Aorta (tissue), 5 donors: ENCODE measurements at places on chromosomes 4 and X. TPM values are rescaled to one million over a fixed set of nuclear protein-coding genes. Genes with fewer than 3 reads are reported as not detected.

- no peaks in the 10 kb centered on the region for H3K4me1 ChIP-seq
- H3K4me3 ChIP-seq = no peak overlapping the region
Observed at GRCh38 chrX:153877571-153878261, 8.3 kb downstream of the L1CAM start.

GRCh38 chrX:46628460-46629371 is 55.2 kb downstream of the CHST7 start:
- H3K4me1 ChIP-seq = no peaks in the 10 kb centered on the region
- no peak for DNase-seq
- no peaks in the 10 kb centered on the region for H3K27me3 ChIP-seq
- H3K4me3 ChIP-seq = no peak overlapping the region
- H3K27ac ChIP-seq = no peak overlapping the region

DNA sequence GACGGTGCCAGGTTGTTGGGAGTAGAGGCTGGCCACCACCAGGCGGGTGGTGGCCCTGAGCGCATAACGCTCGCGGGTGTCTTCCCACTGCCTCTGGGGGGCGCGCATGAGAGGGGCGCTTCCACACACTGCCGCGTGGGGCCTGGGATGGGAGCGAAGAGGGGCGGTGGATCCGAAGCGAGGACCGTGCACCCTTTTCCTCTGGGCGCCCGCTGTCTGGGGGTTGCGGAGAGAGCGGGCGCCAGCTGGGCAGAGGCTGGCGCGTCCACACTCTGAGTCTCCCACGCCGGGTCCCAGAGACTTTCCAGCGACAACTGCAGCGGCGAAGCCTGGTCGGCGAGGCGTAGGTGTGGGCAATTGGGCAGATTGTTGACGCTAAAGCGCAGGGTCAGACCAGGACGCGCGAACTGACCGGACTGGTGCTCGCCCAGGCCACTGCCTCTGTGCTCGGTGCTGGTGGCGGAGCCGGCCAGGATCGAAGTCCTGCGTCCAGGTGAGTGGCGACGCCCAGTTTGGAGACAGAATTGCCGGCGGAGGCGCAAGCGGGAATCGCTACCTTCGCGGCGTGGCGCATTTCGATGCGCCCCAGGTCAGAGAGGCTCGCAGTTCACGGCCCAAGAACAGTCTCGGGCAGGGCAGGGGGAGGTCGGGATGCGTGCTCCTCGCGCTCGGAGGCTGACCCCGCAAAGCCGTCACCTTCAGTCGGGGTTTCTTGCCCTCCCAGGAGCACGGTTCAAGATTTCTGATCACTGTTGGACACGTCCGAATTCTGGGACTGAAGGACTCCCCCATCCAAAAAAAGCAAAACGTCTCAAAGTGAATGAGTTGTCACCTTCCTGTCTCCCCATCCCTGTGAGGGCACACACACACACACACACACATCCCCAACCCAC is 2.6 kb upstream of the HMX1 start:
- H3K36me3 ChIP-seq = no peaks in the 10 kb centered on the region
- no peaks in the 10 kb centered on the region for H3K27me3 ChIP-seq
- DNase-seq = no peak
- H3K4me1 ChIP-seq = no peaks in the 10 kb centered on the region
- H3K4me3 ChIP-seq = no peak overlapping the region

GRCh38 chr4:22739968-22740367 is 47.2 kb downstream of the GBA3 start:
- no peak for DNase-seq
- H3K36me3 ChIP-seq = no peaks in the 10 kb centered on the region
- no peak overlapping the region for H3K4me3 ChIP-seq
- H3K4me1 ChIP-seq = no peaks in the 10 kb centered on the region
- no peaks in the 10 kb centered on the region for H3K27me3 ChIP-seq

DNA sequence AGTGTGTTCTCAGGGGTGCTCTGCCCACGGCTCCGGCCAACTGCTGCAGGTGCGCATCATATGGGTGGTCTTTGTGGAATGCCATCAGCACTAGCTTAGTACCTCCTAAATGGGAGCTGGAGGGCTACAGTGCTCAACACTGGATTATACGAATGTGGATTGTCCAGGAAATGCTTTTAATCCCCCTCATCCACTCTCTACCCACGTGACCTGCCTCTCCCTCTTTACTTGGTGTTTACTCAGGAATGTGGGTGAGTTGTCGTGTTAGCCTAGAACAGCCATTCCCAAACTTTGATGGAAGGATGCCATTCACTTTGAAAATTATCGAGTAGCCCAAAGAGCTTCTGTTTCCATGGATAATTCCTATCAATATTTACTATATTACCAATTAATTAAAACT is 150.8 kb downstream of the PTTG2 start:
- no peaks in the 10 kb centered on the region for H3K4me1 ChIP-seq
- no peak overlapping the region for H3K27ac ChIP-seq
- no peak overlapping the region for H3K4me3 ChIP-seq

DNA sequence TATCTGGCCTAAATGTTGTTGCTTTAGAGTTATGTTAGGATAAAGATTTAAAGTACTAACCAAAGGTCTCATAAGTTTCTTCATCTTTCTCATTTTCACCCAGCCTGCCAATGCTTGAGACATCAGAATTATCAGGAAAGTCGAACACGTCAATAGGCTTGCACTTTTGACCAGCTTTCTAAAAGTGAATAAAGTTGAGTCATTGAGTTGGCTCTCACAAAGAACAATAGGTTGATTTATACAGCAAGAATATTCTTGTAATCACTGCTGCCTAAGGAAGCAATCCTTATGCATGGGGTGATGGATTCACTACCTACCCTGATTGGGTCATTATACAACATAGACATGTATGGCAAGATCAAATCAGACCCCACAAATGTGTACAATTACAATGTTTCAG is 5.0 kb downstream of the CENPU start:
- H3K4me1 ChIP-seq = no peaks in the 10 kb centered on the region
- DNase-seq = no peak

The SCML1 gene
- 16.0 TPM for total RNA-seq

GRCh38 chr4:13543839-13544605 is at the start of gene NKX3-2:
Gene NKX3-2, minus strand, starts transcription at chr4:13544508. Its CDS starts 94 bp downstream, at chr4:13544414.
- H3K27me3 ChIP-seq = no peaks in the 10 kb centered on the region
- no peaks in the 10 kb centered on the region for H3K36me3 ChIP-seq
- DNase-seq = no peak

The HSFX1 gene
- 3.5 TPM for total RNA-seq

The REELD1 gene
- total RNA-seq = 0.63 TPM
